ENCODE measurements at places on chromosomes 7 and 10.
A peak's percentile ranks its signal among the peaks of the same experiment; 100 is the strongest.

GRCh38 chr7:7595451-7595850 lies 28.8 kb downstream of the MIOS start:
- H3K4me3 ChIP-seq = no peak overlapping the region
- DNase-seq = no peak
- peaks cover 22% of the 10 kb centered on the region for H3K36me3 ChIP-seq
- no peaks in the 10 kb centered on the region for H3K27me3 ChIP-seq

DNA sequence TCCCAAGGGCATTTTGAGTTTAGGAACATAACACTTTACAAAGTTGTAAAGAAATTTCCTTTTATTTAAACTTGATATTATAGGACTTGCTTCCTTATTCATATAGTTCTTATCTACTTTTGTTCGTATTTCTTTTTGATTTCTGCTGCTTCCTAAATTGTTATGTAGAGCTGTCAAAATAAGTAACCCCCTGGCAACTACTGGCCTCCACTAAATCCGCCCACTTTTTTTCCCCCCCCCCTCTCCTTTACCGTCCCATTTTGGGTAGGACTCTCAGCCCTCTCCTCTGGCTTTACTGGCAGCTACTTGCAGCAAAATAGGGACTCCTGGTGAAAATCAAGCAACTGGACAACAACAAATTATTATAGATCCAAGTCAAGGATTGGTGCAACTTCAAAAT lies 1.1 kb downstream of the SP4 start:
- no peak for DNase-seq
- peak overlapping the region; percentile 98 for H3K27ac ChIP-seq
- peaks cover 8% of the 10 kb centered on the region for H3K36me3 ChIP-seq
- H3K4me3 ChIP-seq = peak overlapping the region; percentile 81
- no peaks in the 10 kb centered on the region for H3K27me3 ChIP-seq

DNA sequence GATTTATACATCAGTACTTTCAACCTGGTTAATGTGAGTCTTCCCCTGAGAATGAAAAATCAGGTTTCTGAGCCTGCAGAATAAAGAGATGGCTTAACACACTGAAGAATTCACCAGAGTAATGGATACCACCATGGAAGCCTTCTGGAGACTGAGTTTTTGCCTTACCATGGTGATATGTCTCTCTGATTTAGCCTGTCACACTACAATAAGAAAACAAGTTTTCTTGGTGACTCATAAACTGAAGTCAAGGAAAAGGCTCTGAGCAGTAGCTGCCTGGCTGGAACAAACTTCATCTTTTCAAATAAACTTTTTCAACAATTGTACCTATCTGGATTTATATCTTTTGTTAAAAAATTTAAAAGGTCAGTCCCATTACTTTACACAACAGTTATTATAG lies 229.0 kb downstream of the PRPF18 start:
- H3K4me3 ChIP-seq = no peak overlapping the region
- DNase-seq = no peak
- H3K4me1 ChIP-seq = peaks cover 22% of the 10 kb centered on the region
- H3K27me3 ChIP-seq = no peaks in the 10 kb centered on the region
- no peaks in the 10 kb centered on the region for H3K36me3 ChIP-seq

- DNase-seq = no peak
- no peaks in the 10 kb centered on the region for H3K36me3 ChIP-seq
- no peak overlapping the region for H3K4me3 ChIP-seq
- H3K27me3 ChIP-seq = no peaks in the 10 kb centered on the region
Observed at GRCh38 chr7:74002474-74003017, 25.4 kb upstream of the ELN start.

DNA sequence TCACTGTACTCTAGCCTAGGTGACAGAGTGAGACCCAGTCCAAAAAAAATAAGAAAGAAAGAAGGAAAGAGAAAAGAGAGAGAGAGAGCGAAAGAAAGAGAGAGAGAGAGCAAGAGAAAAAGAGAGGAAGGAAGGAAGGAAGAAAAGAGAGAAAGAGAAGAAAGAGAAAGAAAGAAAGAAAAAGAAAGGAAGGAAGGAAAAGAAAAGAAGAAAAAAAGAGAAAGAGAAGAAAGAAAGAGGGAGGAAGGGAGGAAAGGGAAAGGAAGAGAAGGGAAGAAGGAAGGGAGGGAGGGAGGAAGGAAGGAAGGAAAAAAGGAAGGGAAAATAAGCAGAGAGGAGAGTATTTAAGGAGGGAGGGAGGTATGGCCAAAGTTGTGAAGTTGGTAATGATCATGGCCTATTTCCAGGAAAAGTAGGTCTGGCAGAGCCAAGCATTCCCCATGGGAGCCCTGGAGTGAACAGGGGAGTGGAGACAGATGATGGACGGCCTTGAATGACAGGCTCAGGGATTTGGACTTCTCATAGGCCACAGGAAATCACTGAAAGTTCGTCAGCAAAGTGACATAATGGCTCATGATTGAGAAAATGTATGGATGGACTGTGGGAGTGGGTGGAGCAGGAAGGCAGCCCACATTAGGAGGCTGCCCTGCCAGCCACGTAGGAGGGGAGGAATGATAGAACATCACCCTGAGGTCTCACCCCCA lies 44.8 kb upstream of the CUX1 start:
- H3K36me3 ChIP-seq = no peaks in the 10 kb centered on the region
- no peaks in the 10 kb centered on the region for H3K4me1 ChIP-seq
- no peak overlapping the region for H3K27ac ChIP-seq
- no peak for DNase-seq
- no peak overlapping the region for H3K4me3 ChIP-seq

- no peak for DNase-seq
- no peaks in the 10 kb centered on the region for H3K36me3 ChIP-seq
- no peaks in the 10 kb centered on the region for H3K4me1 ChIP-seq
- no peak overlapping the region for H3K27ac ChIP-seq
- H3K4me3 ChIP-seq = no peak overlapping the region
Observed at GRCh38 chr7:107860981-107861652, 29.9 kb upstream of the DLD start.

GRCh38 chr7:107742678-107743566 lies 1.0 kb upstream of the CBLL1 start:
- peak overlapping the region; percentile 93 for H3K27ac ChIP-seq
- DNase-seq = no peak
- peaks cover 42% of the 10 kb centered on the region for H3K4me1 ChIP-seq
- H3K4me3 ChIP-seq = peak overlapping the region; percentile 94
- H3K36me3 ChIP-seq = no peaks in the 10 kb centered on the region

DNA sequence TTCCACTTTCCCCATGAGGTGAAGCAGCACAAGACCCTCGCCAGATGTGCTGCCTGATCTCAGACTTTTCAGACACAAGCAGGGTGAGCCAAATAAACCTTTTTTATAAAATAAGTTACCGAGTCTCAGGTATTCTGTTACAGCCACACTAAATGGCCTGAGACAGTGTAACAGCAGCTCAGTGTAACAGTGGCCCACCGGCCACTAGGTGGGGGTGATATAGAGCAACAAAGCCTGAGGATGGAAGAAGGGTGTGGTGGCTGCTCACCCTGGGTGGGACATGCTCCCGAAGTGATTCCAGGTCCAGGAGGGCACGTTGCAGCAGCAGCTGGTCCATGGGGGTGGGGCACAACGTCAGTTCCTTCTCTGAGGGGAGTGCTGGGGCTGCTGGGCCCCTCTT lies 44.6 kb downstream of the BMS1 start:
- peaks cover 74% of the 10 kb centered on the region for H3K36me3 ChIP-seq
- no peaks in the 10 kb centered on the region for H3K4me1 ChIP-seq
- no peak overlapping the region for H3K4me3 ChIP-seq

DNA sequence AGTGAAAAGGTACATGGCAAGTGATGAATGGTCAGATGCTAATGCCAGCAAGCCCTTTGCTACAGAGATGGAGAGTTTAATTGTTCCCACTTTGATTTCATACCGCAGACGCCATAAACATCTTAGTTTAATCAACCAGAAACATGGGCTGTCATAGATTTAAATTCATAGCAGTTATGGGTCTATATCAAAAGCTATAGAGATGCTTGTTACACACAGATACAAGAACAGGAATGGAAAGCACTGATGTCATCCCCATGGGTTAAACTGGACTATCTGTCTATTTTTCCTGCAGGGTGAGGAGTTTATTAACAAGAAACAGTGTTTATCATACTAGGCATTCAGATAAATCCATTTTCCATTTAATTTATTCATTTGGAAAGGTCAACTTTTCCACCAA lies 409.2 kb downstream of the NRG3 start:
- H3K4me3 ChIP-seq = no peak overlapping the region
- H3K27me3 ChIP-seq = no peaks in the 10 kb centered on the region
- no peak overlapping the region for H3K27ac ChIP-seq
- no peak for DNase-seq

DNA sequence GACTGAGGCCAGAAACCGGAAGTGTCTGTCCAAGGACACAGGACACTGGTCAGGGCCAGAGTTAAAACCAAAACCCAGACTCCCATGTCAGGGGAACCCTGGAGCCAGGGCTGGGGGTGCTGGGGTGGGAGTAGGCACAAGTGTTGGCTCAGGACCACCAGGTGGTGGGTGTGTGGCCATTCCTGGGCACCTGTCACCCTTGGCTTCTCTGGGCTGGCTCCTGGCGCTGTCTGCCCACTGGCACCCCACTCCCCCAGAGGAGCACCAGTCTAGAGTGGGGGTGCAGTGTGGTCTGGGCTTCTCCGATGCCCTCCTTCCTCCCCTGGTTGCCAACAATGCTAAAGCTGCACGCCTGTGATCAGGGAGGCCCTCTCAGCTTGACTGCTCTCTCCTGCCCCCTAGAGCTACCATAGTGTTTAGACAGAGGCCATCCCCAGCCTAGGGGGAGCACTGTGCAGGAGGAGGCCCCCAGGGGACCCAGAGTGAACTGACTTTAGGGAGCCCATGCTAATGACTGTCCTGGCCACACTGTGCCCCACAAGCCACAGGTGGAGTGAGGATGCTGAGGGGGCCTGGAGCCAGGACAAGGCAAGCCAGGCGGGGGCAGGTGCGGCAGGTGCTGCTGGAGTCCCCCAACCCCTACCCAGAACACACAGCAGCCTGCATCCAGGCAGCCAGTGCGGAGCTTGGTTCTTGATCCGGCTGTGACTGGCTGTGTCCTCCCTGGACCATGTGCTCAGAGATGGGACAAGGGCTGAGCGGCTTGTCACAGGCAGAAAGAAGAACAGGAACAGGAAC lies 11.0 kb downstream of the RASGEF1A start:
- peak; percentile 89 for DNase-seq
- no peak overlapping the region for H3K27ac ChIP-seq
- peaks cover 18% of the 10 kb centered on the region for H3K4me1 ChIP-seq
- H3K4me3 ChIP-seq = no peak overlapping the region

DNA sequence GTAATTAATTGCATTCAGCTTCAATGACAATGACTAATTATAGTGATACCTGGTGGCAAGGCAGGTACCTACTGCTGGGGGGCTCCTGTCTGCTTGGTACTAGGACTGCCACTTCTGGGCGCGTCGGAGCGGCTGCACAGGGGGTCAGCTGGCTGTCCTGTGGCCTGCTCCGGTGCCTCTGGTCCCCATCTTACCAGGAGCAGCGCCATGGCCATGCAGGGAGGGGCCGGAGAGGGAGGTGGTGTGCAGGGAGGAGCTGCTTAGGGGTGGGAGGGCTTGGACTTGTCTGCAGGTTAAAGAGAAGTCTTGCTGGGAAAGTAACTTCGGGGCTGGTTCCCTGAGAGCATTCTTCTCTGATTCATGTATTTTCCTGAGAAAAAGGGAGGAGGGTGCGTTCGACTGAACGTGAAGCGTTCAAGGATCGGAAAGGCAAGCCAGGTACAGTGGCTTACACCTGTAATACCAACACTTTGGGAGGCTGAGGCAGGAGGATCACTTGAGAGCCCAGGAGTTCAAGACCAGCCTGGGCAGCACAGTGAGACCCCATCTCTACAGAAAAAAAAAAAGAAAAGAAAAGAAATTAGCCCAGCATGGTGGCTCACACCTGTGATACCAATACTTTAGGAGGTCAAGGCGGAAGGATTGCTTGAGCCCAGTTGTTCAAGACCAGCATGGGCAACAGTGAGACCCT lies 15.4 kb downstream of the CUX1 start:
- no peak overlapping the region for H3K4me3 ChIP-seq
- no peak for DNase-seq

DNA sequence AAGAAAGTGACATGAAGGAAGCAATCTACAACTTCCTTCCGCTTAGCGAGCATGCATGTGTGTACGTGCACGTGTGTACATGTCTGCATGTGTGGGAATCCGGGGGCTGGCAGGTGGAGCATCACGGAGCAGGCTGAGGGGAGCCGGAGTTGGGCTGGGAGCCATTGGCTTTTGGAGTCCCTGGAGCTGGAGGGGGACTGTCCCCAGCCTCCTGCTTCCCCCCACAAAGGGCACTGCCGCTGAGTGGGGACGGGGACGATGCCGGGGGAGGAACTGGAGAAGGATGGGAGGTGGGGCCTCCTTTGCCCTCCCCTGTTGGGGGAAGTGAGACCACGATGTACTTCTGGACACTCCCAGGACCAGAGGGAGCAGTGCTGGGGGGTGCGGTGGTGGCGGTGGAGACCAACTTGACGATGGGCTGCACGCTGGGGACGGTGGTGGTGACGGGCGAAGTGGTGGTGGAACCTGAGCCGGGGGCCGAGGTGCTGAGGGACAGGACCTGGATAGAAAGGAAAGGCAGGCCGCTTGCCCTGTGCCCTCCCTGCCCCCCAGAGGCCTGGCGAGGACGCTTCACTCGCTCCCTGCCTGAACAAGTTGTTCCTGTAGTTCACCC lies 5.8 kb downstream of the AP4M1 start:
- DNase-seq = no peak
- peaks cover 10% of the 10 kb centered on the region for H3K4me1 ChIP-seq
- H3K27me3 ChIP-seq = no peaks in the 10 kb centered on the region
- peaks cover 93% of the 10 kb centered on the region for H3K36me3 ChIP-seq

- no peak overlapping the region for H3K27ac ChIP-seq
- no peaks in the 10 kb centered on the region for H3K4me1 ChIP-seq
Observed at GRCh38 chr10:132836248-132836831, 50.4 kb upstream of the NKX6-2 start.

Data from esophagus muscularis mucosa (tissue), 4 donors.